ENCODE measurements at places on chromosomes 1 and 21.

- DNase-seq = no peak
These were observed 19.0 kb upstream of the ZNF678 start for GRCh38 chr1:227544067-227545050.

- DNase-seq = no peak
These were observed 11.0 kb upstream of the AVPR1B start for GRCh38 chr1:206128196-206128595.

GRCh38 chr1:41892301-41892781 is 26.4 kb downstream of the HIVEP3 start:
- DNase-seq = no peak

DNA sequence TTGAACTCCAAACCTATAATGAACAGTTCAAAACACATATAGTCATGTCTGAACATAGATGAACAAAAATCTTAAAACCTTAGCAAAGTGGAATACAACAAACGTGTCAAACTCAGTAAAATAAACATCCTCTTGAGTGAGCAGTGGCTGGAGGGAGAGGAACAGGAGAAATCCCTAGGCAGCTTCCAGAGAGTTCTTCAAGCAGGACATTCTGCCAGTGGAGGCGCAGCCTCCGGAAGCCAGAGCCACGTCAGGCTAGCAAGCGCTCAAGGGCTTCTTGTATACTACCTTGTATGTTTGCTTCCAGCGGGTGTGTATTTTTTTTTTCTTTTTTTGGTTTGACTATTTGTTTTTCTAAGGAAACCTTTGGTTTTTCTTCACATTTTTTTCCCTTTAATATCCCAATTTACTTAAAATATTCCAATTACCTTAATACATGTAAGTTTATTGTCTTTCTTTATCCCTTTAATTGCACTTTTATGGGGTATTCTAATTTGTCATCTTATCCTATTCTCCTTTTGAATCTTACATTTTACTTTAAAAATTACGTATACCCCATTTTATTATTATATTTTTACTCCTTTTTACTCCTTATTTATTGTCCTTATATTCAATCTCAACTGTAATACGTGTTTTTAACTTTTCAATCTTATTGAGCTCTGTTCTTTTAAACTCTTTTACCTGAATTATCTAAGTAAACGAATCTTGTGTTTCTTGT is 42.0 kb downstream of the COLGALT2 start:
- DNase-seq = no peak

- DNase-seq = no peak
These were observed 78.6 kb downstream of the ABCA4 start for GRCh38 chr1:94042388-94042787.

GRCh38 chr21:45011426-45011825 is 63.0 kb upstream of the ADARB1 start:
- DNase-seq = no peak
